ENCODE measurements at places on chromosomes 1 and 21.

- no peak for DNase-seq
Observed at GRCh38 chr1:166170075-166170474, 3.3 kb upstream of the FAM78B start.

- DNase-seq: no peak
Observed at GRCh38 chr21:21290751-21291150, 292.5 kb downstream of the NCAM2 start.

DNA sequence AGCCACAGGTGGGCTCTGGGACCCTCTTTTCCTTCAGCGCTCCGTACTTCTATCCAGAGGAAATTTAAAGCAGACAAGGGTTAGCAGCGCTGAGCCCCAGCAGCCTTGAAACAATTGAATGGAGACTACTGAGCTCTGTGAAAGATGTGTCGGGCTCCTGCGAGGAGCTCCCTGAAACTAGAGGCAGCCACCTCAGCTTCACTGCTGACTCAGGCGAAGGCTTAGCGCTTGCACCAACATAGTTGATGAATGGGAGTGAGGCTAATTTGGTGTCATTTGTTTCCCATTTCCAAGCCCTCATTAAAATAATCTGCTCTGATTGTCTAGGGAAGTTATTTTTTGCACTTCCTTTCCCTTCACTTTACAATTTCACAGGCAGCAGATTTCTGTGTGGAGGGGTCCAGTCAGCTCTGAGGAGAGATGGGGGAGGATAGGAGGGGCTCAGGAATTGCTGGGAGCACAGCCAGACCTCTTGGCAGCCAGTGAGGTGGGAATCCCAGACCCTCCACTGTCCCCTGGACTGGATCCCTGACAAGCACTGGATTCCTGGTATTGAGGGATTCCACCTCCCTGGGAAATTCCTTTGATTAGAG is 398.9 kb upstream of the PLXNA2 start:
- DNase-seq: no peak

DNA sequence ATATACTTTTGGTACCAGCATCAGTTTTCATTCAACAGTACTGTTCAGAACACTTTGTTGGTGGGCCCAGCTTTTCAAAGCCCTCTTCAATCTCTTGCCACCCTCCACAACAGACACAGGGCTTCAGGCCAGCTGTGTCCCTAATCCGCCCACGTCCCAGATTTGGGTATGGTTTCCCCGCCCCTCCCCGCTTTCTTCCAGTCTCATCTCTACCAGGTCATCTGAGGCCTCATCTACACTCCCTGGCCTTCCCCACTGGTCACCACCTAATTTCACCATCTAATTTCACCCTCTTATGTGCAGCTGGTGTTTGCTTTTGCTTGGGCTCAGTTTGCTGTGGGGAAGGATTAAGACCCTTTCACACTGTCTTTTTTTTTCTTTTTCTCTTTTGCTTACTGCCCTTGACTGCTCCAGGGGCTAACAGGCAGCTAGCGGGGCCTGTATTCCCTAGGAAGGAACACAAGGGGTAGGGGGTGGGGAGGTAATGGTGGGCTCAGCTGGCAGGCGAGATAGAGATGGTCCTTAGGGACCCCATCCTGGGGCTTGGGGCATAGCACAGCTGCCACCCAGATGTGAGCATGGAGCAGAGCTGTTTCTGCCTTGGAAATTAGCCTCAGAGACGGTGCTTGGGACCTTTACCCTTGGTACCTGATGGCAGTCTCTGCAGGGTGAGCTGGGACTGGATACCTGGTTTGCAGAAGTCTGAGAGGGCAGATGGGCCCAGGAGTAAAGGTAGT is 3.8 kb upstream of the EPB41 start:
- no peak for DNase-seq

All from inflammatory macrophage (primary cell).